Activated naive CD4-positive, alpha-beta T cell treated with Interleukin-2 at 50 U/mL for 16 hours (primary cell): ENCODE measurements at places on chromosomes 4 and X.

DNA sequence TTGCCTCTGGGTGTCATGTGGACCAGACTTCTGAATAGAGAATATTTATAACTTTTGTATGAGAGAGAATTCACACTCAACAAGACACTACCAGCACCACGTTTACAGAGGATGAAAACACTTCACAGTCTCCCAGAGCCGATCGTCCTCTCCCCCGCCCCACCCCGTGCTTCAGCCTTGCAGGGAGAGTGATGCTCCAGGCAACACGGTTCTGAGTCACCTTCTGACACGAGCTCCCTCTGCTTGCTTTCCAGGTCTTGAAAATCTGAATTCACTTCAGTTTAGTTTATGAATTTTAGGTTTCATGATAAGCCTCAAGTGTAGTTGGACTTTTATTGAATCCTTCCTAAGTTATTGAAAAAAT is 59.8 kb downstream of the CPLX1 start:
- no peak for DNase-seq

GRCh38 chrX:39905538-39905891 is 192.2 kb downstream of the BCOR start:
- no peak for DNase-seq

DNA sequence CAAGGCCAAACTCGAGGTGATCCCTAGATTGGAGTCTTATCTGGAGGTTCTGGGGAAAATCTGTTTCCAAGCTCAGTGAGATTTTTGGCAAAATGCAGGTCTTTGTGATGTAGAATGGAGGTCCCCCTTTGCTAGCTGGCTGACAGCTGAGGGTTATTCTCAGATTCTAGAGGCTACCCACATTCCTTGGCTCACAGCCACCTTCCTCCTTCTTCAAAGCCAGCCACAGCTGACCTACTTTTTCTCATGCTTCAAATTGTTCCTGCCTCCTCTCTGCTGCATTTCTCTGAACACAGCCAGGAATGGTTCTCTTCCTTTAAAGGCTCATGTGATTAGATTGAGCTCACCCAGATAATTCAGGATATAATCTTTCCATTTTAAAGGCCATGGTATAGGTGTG is 86.9 kb downstream of the VCX3A start:
- no peak for DNase-seq

- DNase-seq: no peak
Measured at GRCh38 chr4:140504261-140504660, 6.2 kb upstream of the MGAT4D start.

DNA sequence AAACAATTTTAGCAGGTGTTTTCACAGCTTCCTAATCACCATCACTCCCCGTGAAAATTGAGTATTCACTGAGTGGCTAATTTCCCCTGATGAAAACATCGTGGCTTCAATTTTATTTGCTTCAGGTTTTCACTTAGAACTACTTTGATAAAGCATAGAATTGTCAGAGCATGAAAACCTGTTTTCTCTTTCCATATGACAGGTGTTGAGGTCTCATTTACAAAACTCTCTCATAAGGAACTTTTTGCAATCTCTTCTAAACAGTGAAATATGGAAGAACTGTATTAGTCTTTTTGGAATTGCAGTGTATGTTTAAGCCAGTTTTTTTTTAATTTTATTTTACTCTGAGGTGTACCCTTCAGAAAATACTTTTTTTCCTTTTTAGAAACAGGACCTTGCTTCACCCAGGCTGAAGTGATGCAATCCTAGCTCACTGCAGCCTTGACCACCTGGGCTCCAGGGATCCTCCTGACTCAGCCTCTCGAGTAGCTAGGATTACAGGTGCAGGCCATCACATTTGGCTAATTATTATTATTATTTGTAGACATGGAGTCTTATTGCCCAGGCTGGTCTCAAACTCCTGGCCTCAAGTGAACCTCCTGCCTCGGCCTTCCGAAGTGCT is 111.2 kb upstream of the RAPGEF2 start:
- DNase-seq: no peak

- DNase-seq: no peak
Measured at GRCh38 chrX:123906557-123907316, 46.9 kb downstream of the XIAP start.
